Fibroblast of skin of scalp (primary cell): ENCODE measurements at places on chromosomes 13 and 19.
A peak's percentile ranks its signal among the peaks of the same experiment; 100 is the strongest.

GRCh38 chr19:3578390-3578789 is 5.6 kb downstream of the HMG20B start:
- DNase-seq: no peak

DNA sequence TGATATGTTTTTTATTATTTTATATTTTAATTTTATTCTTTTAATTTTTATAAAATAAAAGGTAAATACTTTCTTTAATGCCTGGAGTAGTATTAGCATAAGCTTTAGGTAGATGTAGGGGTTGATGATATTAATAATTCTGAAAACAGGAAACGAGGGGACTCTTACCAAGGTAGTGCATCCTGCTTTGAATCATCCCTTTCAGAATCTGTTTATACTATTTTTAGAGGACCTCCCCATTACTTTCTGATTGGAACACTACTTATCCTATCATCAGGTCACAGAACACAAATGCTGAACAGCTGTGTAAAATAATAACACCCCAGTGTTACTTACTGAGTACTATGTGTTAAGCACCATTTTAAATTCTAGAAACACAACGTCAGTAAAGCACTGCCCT is 27.3 kb downstream of the COG6 start:
- DNase-seq: no peak

DNA sequence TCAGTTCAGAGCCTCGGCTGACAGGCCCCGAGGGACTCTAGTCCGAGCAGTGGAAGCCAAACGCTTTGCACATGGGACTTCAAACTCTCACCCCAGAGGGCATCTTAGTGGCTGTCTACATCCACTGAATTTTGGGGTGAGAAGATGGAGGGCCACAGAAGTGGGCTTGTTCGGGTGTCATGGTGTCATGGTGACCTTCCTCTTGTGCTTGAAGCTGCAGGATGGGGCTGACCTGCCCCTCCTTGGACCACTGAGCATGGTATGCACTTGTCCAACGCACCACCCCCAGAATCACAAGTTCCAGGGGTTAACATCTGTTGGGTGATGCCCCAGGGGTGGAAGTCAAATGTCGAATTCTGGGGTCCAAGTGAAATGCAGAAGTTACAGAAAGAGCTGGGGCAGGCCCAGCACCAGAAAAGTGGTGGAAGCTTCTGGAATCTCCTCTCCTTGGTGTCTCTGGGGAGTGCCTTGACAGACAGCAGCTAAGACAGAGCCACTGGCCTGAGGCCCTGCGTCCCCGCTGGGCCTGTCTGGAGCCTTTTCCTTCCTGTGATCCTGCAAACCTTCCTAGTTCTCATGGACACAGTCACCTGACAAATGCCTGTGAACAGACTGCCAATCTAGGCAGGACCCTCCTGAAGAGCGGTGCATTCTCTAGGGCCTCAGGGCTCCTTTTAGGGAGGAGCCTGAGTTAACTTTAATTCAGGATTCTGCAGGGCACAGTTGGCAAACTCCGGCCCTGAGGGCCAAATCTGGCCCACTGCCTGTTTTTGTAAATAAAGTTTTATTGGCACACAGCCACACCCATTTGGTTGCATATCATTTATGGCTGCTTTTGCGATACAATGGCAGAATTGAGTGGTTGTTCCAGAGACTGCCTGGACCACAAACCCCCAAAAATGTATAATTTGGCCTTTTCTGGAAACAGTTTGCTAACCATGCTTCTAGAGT is 65.1 kb upstream of the RANBP3 start:
- no peak for DNase-seq

GRCh38 chr13:33349986-33350826 is 64.7 kb upstream of the STARD13 start:
- peak; percentile 35 for DNase-seq

- DNase-seq: no peak
Measured at GRCh38 chr19:33756177-33756576, 40.5 kb upstream of the KCTD15 start.

- no peak for DNase-seq
Measured at GRCh38 chr13:87954091-87954490, 282.9 kb downstream of the SLITRK5 start.

GRCh38 chr19:23785982-23786381 is 27.3 kb upstream of the ZNF681 start:
- no peak for DNase-seq

GRCh38 chr19:1343041-1343440 is 40.7 kb upstream of the NDUFS7 start:
- no peak for DNase-seq

DNA sequence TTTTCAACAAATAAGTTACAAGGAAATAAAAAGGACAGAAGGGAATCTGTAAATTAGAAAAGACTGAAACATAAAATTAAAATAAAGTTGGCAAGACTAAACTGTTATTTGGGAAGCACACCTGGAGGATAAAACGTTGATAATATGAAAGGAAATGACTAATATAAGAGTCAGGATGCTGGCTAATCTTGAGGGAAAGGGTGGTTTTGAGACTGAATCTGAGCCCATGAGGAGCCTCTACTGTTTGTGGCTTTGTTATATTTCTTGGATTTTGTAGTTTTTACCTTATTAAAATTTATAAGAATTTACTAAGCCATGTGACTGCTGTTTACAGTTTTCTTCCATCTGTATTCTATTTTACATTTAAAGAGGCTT is 718.0 kb upstream of the SPRY2 start:
- DNase-seq: no peak

DNA sequence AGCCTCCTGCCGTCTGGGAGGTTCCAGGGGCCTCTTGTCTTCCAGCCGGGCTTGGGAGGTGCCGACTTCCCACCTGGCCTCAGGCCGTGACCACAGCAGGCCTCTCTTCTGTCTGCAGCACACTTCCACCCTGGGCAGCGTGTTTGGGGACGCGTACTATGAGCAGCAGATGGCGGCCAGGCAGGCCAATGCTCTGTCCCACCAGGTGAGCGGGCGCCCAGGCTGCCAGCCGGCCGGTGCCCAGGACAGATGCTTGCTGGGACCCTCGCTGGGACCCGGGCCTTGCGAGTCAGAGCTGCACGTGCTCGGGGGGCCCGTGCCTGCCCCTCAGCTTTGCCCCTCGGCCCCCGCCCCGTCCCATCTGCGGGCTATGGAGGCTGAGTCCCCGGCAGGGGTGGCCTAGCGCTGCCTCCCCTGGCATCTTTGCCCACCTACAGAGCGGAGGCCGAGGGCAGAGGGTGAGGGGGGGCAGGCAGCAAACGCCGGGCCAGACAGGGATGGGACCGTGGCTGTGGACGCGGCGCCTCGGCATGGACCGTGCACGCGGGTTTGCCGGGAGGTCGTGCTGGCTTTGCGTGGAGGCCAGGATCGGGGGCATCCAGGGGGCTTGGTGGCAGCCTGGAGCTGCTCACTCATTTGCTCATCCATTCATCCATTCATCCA is 16.2 kb downstream of the COMP start:
- no peak for DNase-seq

- DNase-seq: no peak
Measured at GRCh38 chr13:40470660-40471059, 195.8 kb downstream of the FOXO1 start.

- no peak for DNase-seq
Measured at GRCh38 chr19:49490287-49491029, 3.0 kb downstream of the RPL13A start.

DNA sequence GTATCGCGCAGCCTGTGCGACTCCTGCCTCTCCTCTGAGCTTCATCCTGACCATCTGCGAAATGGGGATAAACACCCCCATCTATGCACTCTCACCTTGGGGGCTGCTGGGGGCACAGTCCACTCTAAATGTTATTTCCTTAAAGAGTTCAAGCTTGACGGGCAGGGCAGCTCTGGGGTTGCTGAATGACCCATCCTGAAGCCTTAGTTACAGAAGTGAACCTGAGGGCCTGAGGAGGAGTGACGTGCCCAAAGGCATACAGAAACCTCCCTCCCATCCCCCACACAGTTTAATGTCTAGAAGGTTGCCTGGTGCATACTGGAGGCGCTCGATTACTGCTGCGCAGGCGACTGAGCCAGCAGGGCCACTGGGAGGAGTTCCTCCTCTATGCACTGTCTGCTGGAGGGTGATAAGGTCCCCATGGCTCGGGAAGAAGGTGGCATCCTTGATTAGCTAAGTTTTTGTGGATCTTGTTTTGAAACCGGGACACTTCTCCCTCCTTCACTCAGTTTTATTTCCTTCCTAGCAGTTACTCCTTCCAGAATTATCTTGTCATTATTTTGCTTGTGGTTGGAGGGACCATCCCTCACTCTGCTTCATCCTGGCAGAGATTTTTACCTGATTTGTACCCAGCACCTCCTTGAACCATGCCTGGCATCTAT is 572 bp upstream of the FKBP8 start:
- DNase-seq: peak; percentile 71

DNA sequence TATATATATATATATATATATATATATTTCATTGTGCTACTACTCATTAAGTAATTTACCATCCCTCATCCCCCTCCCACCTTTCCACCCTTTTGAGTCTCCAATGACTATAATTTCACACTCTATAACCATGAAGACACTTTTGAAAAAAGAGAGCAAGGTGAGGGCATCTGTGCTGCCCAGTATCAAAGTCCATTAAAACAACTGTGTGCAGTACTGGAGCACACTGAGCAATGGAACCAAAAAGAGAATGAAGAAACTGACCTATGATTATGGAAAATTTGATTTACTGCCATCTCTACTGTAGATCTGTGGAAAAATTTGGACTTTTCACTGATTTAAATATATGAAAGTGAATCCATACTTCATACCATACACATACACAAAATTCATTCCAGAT is 217.9 kb downstream of the COL4A1 start:
- DNase-seq: no peak

DNA sequence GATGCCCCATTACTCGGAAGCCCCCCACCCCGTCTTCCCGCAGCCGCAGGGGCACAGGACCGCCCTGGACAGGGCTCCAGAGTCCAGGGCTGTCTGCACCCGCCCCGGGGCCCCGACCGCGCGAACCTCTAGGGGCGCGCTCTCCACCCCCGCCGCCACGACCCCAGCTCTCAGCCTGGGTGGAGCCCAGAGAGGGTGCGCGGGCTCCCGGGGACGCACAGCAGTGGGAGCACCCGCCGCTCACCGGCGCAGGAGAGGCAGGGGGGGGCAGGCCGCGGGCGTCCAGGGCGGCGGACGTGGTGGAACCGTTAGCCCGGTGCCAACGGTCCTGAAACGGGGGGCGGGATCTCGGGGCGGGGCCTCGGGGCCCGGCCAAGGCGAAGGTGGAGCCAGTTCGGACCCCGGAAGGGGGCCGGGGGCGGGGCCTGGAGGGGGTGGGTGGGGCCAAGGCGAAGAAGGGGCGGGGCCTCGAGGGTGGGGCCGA is at the start of gene ATP8B3:
ATP8B3 (minus strand) TSS at position 335 of the 484 bp plus-strand sequence. CDS start 540 bp downstream, outside the sequence.
- DNase-seq: no peak

- no peak for DNase-seq
Measured at GRCh38 chr13:50831512-50831911, 12.0 kb downstream of the DLEU7 start.

- DNase-seq: no peak
Measured at GRCh38 chr13:24528816-24529398, 16.3 kb upstream of the PARP4 start.

- no peak for DNase-seq
Measured at GRCh38 chr19:57786286-57786685, 16.8 kb downstream of the ZNF586 start.

DNA sequence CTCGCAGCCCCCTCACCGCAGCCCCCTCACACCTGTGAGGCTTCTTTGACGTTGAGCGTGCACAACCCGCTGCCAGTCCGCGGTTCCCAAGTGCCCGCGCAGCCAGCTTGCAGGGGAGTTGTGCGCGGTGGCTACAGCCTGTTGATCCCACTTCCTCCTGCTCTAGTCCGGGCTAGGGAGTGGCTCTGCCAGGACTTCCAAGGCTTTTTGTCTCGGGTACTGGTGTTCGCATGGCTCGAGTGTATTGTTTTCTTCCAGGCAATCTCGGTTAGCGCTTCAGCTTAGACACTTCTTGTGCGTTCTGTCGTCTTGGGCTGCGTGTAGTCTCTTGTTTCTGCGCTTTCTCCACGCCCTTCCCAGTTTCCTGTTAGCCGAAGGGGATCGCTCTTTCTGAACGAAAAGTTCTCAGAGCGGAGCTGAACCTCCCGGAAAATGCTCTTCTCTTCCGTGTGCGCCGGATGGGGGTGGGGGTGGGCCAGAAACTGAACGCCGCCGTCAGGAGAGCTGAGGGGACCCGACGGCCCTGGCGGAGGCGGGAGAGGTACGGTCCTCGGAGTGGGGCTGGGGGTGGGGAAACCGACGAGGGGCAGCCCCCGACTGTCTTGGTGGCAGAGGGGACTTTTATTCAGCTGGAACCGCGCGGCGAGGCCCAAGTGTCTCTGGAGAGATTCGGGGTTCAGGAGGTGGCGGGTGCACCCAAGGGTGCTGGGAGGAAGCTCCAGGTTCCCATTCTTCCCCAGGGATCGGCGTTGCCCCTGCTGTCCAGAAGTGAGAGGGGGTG is 697 bp upstream of the DGKH start:
- DNase-seq: peak; percentile 52

- no peak for DNase-seq
Measured at GRCh38 chr13:23572836-23573235, 2.6 kb downstream of the TNFRSF19 start.

DNA sequence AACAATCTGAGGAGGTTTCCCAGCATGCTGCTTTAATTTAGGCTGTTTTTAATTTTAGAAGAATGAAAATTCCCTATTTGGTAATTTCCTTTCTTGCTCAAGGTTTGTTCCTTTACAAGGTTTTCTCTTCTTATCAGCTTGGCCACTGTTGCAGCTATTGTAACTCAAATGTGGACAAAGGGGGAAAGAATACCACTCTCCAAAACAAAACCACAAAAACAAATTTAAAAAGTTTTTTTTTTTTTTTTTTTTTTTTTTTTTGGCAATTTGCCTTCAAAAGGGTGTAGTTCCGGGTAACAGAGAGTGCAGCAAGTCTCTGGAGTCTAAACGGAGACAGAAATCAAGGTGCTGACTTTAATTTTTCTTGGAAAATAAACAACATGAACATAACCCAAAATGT is 306.4 kb upstream of the ARGLU1 start:
- no peak for DNase-seq

DNA sequence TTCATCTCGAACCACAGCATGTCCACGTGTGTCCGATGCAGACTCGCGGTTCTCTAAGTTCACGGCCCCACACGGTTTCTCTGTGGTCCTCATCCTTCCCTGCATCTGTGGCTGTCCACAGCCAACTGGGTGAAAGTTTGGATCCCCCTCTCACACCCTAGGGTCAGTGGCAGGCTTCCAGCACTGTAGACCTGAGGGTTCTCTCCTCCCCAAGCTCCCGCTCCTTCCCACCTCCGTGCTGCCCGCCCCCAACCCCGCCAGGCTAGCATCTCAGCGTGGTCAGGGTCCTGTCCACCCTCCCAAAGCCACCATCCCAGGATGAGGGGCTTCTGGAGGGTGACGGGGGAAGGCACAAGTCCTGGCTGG is 3.0 kb downstream of the ANGPTL4 start:
- no peak for DNase-seq

GRCh38 chr13:77853703-77854102 is 64.9 kb downstream of the EDNRB start:
- DNase-seq: no peak

DNA sequence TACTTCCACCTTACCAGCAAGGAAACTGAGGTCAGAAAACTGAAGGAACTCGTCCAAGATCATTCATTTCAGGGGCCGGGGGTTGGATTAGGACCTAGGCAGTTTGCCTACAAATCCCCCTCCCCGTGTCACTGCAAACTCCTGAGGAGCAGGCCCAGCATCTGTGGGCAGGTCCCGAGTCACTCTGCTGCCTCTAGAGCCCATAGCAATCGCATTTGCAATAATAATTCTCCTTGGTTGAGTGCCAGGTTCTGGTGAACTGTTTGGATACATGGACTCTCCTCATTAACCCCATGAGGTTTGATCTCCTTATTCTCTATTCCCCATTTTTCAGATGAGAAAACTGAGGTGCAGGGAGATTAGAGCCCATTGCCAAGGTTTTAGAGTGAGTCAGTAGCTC is 903 bp downstream of the PIN1 start:
- peak; percentile 61 for DNase-seq
